Dorsolateral prefrontal cortex (tissue), 122 donors: ENCODE measurements at places on chromosomes 16 and 17.

DNA sequence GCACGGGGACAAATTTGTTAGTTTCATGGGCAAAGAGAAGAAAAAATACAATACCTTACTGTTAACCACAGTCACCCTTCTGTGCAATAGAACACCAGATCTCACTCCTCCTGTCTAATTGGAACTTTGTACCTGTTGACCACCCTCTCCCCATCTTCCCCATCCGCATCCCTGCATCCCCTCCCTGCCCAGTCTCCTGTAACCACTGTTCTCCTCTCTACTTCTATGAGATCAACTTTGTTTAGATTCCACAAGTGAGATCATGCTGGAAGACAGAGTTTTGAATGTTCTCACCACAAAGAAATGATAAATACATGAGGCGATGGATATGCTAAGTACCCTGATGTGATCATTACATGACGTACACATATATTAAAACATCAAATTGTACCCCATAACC lies 47.7 kb downstream of the CLEC16A start:
- DNase-seq = no peak

DNA sequence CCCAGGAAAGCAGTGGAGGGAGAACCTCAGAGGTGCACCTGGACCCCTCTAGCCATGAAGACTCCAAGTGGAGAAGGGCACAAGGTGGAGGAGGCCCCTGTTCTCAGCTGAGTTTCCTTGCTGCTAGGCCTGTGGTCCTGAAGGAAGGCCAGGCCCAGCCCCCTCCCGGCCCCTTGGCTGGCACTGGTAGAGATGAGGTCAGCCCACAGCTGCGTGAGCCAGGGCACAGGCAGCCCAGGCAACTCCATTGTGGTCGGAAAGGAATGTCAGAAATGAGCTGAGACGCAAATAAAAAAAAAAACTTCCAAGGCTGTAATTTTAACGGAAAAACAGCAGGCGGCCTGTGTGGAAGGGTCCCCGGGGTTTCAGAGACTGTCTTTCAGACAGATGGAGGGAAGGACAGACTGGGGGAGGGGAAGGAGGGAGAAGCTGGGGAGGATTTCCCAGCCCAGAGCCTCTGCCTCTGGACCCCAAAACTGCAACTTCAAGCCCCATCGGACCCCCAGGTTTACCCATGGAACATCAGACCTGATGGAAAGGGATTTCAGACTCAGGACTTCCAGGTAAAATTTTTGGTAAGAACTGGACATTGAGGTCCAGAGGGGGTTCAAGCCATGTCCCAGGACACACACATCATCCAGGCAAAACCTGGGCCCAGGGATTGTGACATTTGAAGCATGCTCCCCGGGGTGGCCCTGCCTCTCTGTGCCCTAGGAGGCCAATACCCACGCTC lies 25.6 kb upstream of the MRPS23 start:
- DNase-seq = peak; percentile 80

- DNase-seq = no peak
Observed at GRCh38 chr16:50837324-50837723, 95.4 kb downstream of the CYLD start.

DNA sequence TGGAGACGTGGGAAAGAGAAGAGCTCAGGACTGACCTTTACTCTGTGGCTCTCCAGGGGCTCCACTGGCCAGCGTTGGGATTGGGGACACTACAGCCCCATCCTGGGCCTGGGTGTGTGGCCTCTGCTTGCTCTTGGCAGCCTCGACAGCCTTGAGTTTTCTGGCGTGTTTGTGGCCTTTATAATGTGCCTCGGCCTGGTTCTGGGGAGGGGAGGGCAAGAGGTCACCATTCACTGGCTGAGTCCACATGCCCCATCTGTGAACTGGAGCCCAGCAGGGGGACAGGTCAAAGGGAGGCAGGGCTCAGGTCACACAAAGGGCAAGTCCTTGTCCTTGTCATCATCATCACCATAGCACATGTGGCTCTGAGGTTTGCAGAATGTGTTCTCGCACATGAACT lies 11.7 kb downstream of the NKIRAS2 start:
- DNase-seq = no peak

- no peak for DNase-seq
Observed at GRCh38 chr17:57138956-57139576, 54.0 kb downstream of the AKAP1 start.

- peak; percentile 26 for DNase-seq
Observed at GRCh38 chr16:84479716-84480450, 24.6 kb downstream of the MEAK7 start.

DNA sequence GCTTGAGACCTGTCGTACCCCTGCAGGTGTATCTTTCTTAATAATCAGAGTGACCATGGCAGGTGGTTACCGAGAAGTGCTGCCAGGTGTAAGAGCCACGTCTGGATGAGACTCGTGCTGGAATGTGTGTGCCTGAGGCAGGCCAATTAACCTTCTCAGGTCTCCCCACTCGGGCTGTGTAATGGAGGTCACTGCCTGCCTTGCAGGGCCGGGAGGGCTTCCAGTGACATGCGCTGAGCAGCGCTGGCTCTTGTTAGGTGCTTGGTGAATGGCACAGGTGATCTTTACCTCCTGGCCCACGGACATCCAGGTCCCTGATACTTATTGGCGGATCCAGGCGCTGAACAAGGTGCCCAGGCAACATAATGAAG lies 4.6 kb upstream of the GSE1 start:
- DNase-seq = no peak

DNA sequence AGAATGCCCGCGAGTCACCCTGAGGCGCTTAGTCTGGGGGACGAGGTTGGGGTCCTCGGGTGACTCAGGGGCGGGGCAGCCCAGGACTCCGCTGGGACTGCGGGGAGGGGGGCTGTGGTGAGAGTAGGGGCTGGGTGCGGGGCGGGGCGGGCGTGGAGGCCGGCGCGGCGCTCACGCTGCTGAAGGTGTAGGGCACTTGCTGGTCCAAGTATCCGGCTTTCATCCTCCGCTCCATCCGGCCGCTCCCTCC lies 832 bp downstream of the ETV4 start:
- DNase-seq = no peak

DNA sequence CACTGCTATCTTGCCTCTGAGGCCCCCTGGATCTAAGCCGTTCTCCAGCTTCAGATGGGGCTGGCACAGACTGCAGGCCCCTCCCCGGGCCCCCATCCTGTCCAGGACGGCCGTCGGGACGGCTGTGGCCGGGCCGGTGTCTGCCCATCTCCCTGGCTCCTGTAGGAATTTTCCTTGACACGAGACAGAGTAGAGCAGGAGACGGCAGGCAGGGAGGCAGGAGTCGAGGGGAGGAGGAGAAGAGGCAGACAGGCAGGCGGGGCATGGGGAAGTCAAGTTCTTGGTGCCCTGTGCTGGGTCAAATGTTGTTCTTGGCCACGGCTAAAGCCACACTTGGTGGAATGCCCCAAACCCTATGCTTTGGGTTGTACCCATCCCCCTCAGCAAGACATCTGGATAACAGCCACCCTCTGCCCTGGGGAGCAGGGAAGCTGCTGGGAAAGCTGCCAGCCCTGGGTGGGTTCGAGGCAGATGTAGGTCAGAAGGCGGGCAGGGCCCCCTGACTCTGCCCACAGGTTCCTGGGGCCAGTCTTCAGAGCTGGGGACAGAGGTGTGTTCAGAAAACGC lies 4.0 kb downstream of the C1QTNF1 start:
- peak; percentile 4 for DNase-seq

GRCh38 chr17:75526555-75527270 lies 1.2 kb downstream of the LLGL2 start:
- no peak for DNase-seq

- no peak for DNase-seq
Observed at GRCh38 chr17:38578229-38579082, 27.3 kb downstream of the SRCIN1 start.

DNA sequence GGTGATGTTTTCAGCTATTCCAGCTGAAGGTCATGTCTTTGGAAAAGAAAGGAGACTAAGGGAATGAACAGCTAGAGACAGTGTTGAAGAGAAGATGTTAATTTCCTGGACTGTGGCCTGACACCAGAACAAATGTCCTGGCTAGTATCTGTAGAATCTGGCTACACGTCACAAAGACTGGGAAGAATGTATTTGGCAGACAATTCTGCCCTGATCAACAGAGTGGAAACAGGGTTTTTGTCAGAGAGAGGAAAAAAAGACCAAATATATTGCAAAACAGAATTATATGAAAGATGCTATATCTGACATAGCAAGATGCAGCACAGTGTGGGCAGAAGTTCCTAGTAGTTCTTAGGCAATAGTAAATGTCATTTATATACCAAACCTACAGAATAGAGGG lies 17.0 kb upstream of the ANKFN1 start:
- no peak for DNase-seq

- no peak for DNase-seq
Observed at GRCh38 chr16:20952139-20952920, 51.8 kb downstream of the LYRM1 start.

- no peak for DNase-seq
Observed at GRCh38 chr17:81964081-81964849, 3.3 kb upstream of the NOTUM start.

DNA sequence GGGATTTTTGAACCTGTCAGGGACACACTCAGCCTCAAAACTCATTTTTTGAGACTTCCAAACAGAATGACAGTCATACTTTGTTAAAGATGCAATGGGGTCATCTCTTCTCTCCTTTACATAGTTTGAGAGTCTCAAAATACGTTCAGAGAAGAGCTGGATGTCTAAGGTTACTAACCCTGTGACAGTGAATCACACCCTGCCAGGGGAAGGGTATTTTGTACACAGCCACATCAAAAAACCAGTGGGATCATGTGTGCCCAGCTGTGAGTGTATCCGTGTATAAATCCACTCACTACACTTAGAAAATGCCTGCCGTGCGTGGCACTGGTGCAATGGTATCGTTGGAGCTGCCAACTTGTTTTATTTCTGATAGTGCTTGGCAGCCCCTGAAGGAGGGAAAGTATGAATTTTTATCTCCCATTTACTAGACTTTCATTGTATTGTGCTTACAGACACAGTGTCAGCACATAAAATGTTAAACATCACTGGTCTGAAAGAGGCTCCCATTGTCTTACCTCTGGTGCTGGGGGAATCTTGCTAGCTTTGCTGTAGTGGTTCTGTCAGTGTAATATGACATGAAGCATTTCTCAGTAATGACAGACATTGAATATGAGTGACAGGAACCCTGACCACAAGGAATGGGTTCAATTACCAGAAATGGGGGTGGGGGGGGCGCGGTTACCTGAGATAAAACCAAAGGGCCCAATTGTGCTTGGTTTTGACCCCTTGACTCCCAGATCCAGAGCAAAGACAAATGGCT lies 256.3 kb downstream of the FTO start:
- no peak for DNase-seq

- DNase-seq = no peak
Observed at GRCh38 chr17:45222996-45223538, 1.4 kb downstream of the FMNL1 start.

DNA sequence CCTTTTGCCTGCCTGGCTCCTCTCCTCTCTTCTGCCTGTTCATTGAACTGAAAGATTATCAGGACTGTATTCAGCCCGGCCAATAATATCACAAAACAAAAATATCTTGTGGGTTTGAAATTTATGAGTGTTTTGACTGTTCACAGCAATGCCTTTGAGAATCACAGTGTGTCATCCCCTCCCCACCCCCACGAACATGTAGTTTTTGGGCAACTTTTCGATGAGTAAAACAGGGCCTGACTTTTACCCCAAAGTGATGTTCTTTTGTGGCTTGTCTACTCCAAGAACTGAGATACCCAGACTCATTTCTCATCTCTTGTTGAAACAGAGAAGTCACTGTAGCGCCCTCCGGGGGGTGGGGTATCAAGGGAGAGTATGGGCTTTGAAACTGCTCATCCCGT lies 675.7 kb downstream of the WWOX start:
- DNase-seq = no peak

GRCh38 chr17:27848931-27849330 lies 44.2 kb downstream of the LYRM9 start:
- no peak for DNase-seq

DNA sequence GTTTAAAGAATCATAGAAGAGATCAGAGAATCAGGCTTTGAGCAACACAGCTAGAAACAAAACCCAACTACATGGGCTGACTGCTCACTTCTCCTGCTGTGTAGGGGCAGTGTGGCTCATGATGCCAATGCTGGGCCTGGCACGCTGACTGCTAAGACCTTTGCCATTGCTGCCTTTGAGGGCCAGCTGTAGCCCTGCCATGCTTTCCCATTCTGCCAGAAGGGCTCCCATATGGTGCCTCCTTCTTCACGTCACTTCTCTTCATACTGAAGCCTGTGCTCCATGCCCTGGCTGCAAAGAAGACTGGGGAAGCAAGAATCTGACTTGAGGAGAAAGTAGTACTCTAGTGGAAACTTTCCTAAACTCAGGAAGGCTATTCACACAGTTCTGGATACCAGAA lies 232.9 kb downstream of the UTP18 start:
- no peak for DNase-seq

DNA sequence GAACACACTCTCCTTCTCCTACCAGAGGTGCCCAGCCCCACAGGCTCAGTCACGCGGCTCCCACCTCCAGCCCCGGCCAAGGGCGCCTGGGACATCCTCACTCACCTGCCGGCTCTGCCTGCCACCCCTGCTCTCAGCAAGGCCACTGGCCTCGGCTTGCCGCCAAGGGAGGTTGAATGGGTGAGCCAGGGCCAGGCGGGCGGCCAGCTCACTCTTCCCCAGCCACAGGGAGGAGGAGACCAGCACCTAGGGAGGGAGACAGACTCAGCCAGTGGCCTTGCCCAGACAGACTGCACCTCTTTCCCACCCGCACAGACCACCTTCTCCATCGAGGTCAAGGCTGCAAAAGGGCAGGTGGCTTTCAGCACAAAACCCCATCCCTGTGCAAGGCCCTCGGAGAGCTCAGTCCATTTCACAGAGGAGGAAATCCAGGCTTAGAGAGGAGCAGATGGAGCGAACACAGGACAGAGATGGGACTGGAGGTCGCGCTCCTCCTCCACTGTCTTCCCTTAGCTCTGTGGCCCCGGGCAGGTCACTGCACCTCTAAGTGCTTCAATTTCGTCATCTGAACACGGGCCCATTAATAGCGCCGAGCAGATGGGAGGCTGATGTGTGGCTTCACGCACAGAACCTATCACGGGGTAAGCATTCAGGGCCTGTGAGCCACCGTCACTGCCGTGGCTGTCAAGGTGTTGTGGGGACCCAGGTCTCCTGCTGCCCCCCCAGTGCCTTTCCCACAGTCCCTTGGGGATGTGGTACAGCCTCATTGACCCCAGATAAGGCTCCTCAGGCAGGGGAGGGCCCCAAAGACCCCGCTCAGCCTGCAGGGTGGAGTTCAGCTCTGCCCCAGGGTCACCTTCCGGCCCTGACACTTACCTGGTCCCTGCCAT lies 56.1 kb downstream of the RMI2 start:
- no peak for DNase-seq
